NCI-H2107 (cell line): ENCODE measurements at places on chromosomes 2 and 18.

DNA sequence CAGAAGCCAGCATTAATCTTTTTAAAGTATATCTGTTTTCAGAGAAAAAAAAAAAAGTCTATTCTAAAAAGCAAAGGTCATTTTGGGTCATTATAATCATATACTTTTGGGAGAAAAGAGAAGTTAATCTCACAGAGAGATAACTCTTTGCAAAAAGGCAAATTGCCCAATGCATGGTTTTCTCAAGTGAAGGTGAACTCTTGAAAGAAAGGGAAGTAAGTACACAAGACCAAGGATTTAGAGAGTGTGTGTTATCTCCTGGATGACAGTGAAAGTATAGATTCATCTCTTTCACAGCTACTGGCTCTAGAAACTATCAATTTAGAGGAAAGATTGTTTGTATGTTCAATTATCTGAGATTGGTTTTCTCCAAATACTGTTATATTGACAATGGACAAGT is 151.4 kb downstream of the CD8B2 start:
- no peak for DNase-seq

- no peak for DNase-seq
Observed at GRCh38 chr2:195716466-195716865, 59.4 kb downstream of the SLC39A10 start.

- no peak for DNase-seq
Observed at GRCh38 chr2:101887328-101887727, 104.4 kb upstream of the IL1R2 start.

DNA sequence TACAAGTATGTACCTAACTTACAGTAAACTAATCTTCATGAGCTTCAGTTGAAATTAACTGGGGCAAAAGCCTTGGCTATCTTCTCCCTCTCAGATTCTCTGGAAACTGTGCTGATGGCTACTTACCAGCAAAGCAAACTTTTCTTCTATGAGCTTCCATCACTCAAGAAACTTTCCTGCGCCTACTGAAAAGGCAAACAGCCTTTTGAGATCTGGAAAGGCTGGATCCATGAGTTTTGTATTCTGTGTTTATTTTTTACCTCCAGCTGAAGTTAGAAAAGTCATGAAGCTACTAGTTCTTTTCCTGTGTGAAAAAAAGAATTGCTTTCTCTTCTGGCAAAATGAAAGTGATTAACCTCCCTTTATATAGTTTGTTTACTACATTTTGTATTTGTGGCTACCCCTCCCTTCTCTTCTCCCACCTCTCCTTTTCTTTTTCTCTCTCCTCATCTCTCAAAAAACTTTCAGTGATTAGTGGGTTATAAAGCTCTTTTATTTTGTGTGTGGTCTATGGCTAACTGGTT is 49.2 kb upstream of the RNF152 start:
- no peak for DNase-seq

GRCh38 chr18:56389190-56389589 is 249.2 kb downstream of the TXNL1 start:
- no peak for DNase-seq

DNA sequence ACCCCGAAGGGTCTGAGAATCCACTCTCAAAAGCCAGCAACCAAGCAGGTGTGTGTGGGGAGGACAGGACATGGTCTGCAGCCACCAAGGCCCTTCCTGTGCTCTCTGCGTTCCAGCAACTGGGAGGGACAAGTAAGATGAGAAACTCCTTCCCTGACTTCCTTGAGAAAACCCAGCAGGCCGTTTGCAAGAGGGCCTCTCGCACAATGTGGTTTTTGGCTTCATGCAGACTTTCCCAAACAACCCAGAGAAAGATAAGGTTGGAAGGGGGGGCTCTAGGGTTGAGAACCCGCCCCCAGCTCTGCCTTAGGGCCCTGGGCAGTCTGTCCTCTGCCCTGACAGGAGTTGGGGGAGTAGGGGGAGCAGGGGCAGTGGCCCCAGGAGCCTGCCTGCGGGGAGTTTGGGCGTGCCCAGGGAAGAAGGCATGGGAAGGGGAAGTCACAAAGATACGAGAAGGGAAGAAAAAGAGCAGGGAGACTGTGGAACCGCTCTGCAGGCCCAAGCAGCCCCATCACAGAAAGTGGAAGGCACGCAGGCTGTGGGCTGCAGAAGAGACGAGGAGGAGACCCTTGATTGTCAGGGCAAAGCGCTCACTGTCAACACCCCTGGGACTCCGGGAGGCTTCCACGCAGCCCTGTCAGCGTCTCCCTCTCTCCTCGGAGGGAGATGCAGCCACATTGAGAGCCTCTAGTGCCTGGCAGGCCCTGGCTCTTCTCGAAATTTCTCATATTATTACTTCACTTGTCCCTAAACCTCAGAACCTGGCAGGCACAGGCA is 99.8 kb downstream of the SMAD7 start:
- DNase-seq: no peak

DNA sequence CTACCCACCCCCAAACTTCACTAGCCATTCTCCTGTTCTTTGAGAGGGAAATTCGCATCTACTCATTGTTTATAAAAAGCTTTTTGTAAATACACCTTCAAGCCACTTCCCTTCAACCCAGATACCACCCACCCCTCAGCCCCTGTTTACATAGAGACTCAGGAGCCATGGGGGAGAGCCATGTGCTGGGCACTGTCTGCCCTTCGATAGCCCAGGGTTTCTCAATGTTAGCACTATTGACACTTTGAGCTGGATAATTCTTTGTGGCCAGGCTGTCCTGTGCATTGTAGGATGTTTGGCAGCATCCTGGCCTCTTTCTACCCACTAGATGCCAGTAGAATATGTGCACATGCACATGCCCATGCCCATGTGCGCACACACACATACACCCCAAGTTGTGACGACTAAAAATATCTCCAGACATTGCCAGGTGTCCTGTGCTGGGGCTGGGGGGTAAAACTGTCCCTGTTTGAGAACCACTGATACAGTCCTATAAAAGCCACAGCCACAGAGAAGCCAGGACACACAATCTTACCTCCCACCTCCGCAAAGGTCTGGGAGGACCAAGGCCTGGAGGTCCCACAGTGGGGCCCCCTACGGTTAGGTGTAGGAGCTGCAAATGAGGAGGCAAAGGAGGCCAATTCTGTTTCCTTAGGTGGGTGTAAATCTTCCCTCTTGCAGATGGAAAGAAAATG is 44.5 kb upstream of the ASPRV1 start:
- DNase-seq: no peak

DNA sequence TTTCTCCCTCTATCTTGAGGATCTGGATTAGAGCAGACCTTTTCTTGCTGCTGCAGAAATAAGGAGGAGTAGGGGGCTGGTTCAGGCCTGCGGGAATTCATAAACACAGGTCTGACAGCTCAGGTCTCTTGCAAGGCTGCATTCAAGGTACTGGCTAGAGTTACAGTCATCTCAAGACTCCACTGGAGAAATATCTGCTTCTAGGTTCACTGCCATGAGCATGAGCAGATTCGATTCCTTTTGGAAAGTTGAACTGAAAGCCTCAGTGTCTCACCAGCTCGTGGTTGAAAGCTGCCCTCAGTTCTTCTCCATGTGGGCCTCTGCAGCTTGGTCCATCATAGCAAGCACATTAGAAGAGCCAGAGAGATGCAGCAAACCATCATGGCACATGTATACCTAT is 124.4 kb upstream of the SETBP1 start:
- no peak for DNase-seq

GRCh38 chr2:65374575-65374974 is 57.8 kb downstream of the SPRED2 start:
- DNase-seq: no peak

GRCh38 chr2:10278029-10278762 is 24.5 kb upstream of the HPCAL1 start:
- no peak for DNase-seq

- DNase-seq: no peak
Observed at GRCh38 chr2:113034016-113034415, 18.7 kb downstream of the IL36B start.

DNA sequence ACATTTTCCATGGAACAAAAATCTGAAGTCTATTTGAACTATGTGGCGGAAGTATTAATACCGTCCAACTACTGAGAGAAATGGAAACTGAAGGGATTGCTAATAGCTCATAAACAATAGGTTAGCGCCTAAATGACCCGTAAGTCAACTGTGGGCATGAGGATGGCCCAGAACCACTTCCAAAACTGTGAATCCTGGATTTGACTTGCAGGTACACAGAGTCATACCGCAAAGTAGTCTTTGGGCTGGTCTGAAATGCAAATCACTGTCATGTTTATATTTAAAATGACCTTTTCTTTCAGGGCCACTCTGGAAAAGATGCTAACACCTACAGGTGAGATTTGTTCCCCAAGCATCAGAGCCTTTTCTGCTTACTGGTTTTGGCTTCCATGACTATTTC is 50.6 kb downstream of the STAT4 start:
- DNase-seq: no peak

GRCh38 chr2:24352664-24353063 is 7.7 kb downstream of the ITSN2 start:
- DNase-seq: no peak

- DNase-seq: no peak
Observed at GRCh38 chr2:53654396-53654795, 113.2 kb upstream of the CHAC2 start.

DNA sequence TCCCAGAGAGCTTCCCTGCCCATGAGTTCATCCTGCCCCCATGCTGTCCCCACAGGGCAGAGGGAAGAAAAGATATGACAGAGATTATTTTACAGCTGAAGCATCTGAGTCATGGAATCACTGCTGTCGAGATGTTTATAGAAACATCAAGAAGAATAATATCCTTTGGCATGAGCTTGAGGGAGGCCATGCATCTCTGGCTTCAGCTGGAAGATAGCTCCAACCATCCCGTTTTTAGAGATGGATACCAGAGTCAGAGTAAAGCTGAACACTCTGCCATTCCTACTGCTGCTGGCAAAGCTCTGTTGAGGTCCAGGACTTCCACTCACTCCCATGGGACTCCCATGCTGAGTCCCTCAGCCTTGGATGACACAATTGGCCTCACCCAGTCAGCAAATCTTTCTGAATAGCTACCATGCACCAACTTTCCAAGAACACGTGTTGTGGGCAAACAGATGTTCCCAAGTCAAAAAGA is 167.8 kb downstream of the TTC32 start:
- no peak for DNase-seq

DNA sequence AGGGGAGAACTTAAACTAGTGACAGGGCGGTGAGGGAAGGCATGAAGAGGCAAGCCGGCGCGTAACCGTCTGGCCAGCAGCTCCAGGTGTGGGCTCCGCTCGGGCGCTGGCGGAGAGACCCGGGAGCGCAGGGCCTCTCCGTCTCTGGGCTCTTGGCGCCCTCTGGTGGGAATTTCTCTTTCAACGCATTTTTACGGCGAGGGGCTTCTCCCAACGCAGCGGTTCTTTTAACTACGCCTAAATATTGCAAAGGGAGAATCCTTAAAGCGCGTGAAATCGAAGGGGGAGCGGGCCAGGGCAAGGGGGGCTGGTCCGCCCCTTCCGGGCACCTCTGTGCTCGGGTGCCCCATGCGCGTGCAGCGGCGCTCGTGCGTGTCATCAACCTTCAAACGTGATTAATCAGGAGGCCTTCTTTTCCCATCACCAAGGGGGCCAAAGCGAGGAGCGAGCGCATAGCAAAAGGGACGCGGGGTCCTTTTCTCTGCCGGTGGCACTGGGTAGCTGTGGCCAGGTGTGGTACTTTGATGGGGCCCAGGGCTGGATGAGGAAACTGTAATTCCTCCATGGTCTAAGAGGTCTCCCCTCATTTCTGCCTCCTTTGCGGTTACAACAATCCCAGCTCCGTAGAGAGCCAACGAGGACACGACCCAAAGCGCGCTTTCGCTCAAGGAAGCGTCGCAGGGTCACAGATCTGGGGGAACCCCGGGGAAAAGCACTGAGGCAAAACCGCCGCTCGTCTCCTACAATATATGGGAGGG is 762 bp upstream of the GAD1 start:
- peak; percentile 85 for DNase-seq

DNA sequence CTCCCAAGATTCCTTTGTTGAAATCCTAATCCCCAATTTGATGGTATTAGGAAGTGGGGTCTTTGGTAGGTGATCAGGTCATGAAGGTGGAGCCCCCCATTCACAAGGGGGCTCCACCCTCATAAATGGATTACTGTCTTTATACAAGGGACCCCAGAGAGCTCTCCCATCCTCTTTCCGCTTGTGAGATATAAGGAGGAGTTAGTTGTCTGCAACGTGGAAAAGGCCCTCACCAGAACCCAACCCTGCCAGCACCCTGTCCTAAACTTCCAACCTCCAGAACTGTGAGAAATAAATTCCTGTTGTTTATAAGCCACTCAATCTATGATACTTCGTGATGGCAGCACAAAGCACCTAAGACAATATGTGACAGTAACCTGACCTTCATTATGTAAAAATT is 684.1 kb upstream of the HS6ST1 start:
- no peak for DNase-seq

- no peak for DNase-seq
Observed at GRCh38 chr2:225122583-225123486, 80.6 kb upstream of the DOCK10 start.

GRCh38 chr2:171210864-171211431 is 50.3 kb upstream of the TLK1 start:
- no peak for DNase-seq

- DNase-seq: no peak
Observed at GRCh38 chr2:43435746-43436145, 160.1 kb downstream of the THADA start.

DNA sequence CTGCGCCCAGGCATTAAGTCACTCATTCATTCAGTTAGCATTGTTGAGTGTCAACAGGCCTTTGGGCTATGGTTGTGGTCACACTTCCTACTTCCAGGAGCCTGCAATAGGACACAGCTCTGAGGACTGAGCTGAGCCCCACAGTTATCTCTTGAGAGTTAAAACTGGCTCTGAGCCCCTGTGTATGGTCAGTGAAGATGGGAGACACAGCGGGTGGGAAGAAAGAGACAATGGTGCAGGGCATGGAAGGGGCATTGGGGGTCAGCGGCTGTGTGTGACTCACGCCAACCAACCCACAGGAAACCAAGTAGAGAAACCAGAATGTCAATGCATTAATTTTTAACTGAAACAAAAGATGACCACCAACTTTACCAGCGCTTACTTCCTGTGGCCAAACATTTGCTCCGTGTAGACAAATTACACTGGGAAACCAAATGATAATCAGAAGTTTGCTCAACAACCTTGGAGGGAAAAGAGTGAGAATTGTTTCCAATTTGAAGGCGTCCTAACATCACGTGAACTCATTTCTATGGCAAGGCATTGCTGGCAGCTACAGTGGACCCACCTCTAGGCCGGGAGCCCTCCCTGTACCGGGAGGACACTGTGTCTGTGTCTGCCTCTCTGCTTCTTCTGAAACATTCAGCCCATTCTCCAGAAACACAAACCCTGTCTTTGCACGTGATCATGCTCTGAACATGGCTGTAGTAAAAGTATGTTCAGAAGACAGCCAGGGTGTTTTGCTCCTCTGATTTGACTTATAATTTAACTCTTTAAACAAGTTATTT is 212.0 kb upstream of the ID2 start:
- no peak for DNase-seq

DNA sequence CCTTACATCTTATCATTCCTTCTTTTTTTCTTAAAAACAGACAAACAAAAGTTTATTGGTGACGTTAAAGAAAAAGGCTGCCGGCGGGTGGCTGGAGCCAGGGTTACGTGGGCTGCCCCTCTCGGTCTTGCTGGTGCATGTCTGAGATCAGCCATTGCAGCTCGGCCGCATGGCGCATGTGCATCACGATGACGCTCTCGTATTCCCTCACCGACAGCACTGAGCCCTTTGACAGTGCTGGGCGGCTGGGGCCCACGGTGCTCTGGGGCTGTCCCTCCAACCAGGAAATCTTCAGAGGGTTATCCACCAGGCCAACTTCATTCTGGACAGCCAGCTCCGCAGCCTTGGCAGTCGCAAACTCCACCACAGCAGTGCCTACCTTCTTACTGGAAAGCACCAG is 1081.8 kb upstream of the TMEFF2 start:
- no peak for DNase-seq
